ENCODE measurements at places on chromosomes 12 and 14.

DNA sequence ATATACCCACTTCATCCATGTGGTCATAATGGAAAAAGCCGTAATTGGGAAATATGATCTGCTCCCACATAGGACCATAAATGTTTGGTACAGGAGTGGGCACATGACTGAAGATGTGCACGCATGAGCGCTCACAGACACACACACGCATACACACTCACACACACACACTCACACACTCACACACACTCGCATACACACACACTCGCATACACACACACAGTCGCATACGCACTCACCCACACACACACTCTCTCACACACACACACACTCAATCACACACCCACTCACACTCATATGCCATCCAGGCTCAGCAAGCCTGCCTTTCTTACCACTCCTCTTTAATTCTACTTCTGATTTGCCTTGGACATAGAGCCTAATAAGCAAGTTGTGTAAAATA, 45.6 kb upstream of the EGLN3 start:
- DNase-seq: no peak
- no peaks in the 10 kb centered on the region for H3K27me3 ChIP-seq
- no peak overlapping the region for H3K27ac ChIP-seq
- H3K36me3 ChIP-seq: no peaks in the 10 kb centered on the region
- H3K4me3 ChIP-seq: no peak overlapping the region

- H3K4me3 ChIP-seq: peak overlapping the region; percentile 18
- no peaks in the 10 kb centered on the region for H3K4me1 ChIP-seq
- no peak overlapping the region for H3K27ac ChIP-seq
Measured at GRCh38 chr12:119229837-119230236, 51.1 kb downstream of the HSPB8 start.

GRCh38 chr12:88884600-88884999, 304.3 kb upstream of the KITLG start:
- H3K36me3 ChIP-seq: no peaks in the 10 kb centered on the region
- no peak overlapping the region for H3K4me3 ChIP-seq
- H3K4me1 ChIP-seq: no peaks in the 10 kb centered on the region
- no peak overlapping the region for H3K27ac ChIP-seq
- no peak for DNase-seq

- peaks cover 18% of the 10 kb centered on the region for H3K4me1 ChIP-seq
- no peaks in the 10 kb centered on the region for H3K27me3 ChIP-seq
- no peaks in the 10 kb centered on the region for H3K36me3 ChIP-seq
Measured at GRCh38 chr12:49323524-49324097, 556 bp downstream of the TROAP start.

DNA sequence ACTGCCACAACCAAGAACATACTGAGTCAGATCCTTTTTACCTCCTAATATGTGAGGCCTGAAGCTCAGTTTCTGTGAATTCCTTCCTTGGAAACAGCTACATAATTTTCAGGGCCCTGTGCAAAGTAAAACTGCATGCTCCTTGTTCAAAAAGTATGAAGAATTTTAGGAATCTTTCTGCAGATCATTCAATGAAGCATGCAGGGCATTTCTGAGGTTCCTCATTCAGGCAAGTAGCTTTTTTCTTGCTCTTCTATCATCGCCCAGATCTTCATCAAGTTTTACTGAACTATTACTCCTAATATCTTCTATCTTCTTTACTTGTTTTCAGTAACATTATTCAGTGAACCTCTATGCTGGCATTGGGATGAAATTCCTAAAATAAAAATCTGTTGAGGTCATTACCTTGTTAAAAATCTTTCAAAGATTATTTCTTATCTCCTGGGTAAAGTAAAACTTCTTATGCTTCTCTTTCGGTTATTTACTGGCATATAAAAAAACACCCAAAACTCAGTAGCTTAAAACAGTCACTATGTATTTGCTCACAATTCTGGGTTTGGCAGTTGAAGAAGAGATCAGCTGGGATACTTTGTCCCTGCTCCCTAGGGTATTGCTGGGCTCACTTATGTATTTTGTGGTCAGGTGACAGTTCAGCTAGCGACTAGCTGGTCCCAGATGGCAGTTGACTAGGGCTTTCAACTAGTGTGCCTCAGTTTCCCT, 42.6 kb upstream of the KRR1 start:
- no peaks in the 10 kb centered on the region for H3K27me3 ChIP-seq
- no peak overlapping the region for H3K4me3 ChIP-seq
- no peaks in the 10 kb centered on the region for H3K4me1 ChIP-seq
- no peak overlapping the region for H3K27ac ChIP-seq

- H3K27me3 ChIP-seq: peaks cover 5% of the 10 kb centered on the region
- no peak overlapping the region for H3K4me3 ChIP-seq
- H3K27ac ChIP-seq: no peak overlapping the region
- H3K4me1 ChIP-seq: peaks cover 19% of the 10 kb centered on the region
- H3K36me3 ChIP-seq: no peaks in the 10 kb centered on the region
- no peak for DNase-seq
Measured at GRCh38 chr12:5452569-5452968, 20.7 kb downstream of the NTF3 start.
